Pulmonary artery endothelial cell (primary cell): ENCODE measurements at places on chromosomes 16 and 17.
A peak's percentile ranks its signal among the peaks of the same experiment; 100 is the strongest.

DNA sequence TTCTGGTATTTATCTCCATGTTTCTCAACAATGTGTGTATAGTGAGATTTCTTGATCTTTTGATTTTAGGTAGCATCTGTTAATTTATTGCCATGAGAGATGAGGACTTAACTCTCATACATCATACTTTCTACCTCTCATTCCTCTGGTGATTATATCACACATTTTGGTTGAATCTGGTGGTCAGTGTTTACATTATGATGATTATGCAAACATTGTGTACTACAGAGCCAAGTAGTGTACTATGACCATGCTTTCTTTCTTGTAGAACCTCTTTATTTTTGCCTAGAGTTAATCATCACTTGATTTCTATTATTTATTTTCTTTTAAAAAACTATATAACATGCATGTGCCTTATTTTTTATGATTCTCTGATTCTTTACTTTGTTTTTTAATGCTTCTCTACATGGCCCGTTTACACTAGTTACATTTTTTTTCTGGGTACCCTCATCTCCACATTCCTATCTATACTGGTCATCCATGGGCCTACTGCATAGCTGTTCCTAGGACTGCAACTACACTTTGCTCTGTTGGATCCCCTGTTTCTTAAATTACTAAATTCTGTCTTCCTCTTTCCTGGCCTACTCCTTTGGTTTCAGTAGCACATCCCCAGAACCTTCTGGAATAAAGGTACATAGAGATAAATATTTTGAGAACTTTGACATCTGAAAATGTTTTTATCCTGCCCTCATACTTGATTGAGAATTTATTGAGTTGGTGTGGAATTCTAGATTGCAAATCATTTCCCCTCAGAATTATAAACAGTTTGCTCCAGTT lies 63.0 kb upstream of the LRRC37A3 start:
- no peak for DNase-seq

DNA sequence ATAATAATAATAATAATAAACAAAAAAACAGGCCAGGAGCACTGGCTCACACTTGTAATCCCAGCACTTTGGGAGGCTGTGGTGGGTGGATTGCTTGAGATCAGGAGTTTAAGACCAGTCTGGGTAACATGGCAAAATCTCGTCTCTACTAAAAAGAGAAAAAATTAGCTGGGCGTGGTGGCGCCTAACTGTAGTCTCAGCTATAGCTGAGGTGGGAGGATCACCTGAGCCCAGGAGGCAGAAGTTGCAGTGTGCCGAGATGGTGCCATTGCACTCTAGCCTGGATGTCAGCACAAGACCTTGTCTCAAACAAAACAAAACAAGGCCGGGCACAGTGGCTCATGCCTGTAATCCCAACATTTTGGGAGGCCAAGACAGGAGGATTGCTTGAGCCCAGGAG lies 18.7 kb upstream of the ATP6V0C start:
- DNase-seq: no peak

GRCh38 chr16:85753559-85753958 lies 2.7 kb upstream of the C16orf74 start:
- no peak for DNase-seq

- no peak for DNase-seq
Observed at GRCh38 chr17:65694601-65695000, 133.2 kb upstream of the AXIN2 start.

DNA sequence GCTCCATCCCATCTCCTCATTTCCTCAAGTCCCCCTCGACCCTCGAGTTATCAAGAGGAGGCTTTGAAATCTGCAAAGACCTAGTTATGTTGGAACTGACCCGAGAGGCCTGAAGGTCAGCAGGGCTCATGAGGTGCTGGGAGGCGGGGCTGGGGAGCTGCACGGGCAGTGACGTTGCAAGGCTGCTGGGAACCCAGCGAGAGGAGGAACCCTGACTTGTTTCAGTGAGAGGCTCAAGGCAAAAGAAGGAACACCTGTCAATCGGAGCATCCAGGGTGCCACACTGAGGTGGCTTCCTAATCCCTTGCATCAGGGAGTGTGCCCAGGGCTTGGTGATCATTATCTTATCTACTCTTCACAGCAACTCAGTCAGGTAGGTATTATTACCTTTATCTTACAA lies 86.9 kb downstream of the CDH11 start:
- no peak for DNase-seq

DNA sequence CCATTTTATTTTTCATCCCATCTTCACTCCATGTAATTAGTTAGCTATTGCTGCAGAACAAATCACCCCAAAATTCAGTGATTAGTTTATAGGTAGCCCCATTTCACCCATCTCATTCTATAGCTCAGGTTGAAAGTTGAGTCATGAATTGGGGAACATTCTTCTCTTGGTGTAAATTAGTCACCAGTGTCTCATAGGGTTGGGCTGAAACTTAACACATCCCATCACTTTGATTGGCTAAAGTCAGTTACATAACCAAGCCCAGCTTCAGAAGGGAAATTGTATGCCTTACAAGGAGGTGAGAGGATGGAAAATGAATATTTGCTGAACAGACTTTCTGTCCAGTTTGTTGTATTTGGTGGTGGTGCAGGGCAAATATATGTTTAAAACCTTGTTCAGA lies 477.5 kb downstream of the WWOX start:
- DNase-seq: no peak

DNA sequence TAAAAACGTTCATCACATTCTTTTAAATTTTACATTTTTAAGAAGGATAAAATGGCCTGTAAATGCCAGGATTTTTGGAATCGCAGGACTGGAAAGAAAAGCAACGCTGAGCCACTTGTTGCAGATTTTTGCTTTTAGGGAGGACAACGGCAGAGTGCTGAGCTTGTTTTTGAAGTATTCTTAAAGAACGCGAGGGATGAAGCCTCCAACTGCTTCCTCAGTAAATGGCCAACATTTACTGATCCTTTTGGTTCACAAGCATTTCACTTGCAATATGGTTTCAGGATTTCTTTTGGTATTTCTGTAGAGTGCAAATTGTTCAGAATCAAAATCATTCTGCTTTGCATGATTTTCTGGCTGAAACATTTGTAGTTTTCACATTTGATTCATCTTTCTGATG lies 2.8 kb upstream of the KRT23 start:
- no peak for DNase-seq

DNA sequence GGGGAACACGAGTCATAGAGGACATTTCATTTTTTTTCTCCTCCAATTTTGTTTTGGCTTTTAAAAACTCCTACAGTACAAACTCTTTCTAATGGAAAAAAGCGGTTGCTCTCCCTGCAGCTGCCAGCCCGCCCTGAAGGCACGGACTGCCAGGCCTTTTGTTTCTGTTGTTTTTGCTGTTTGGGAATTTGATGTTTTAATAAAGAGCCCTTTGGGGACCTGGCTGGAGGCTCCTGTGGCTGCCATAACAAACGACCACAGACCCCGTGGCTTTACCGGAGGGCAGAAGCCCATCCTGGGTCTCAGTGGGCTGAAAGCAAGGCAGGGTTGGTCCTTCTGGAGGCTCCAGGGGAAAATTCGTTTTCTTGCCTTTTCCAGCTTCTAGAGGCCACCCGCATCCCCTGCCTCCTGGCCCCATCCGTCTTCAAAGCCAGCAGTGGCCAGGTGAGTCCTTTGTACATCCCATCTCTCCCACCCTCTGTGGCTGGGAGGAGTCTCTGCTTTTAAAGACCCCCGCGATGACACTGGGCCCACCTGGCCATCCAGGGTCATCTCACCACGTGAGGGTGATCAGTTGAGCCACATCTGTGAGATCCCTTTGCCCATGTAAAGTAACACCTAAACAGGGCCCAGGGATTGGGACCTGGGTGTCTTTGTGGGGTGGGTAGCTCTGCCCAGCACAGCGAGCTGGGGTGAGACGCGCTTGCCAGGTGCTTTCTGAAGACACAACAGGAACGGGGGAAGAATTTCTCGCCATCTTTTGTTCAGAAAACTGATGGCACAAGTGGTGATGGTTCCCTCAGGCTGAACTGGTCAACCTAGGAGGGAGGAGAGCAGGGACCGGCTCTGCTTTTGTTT lies 113.9 kb downstream of the BANP start:
- no peak for DNase-seq

GRCh38 chr16:3578610-3579551 lies 1.7 kb upstream of the NLRC3 start:
- no peak for DNase-seq

DNA sequence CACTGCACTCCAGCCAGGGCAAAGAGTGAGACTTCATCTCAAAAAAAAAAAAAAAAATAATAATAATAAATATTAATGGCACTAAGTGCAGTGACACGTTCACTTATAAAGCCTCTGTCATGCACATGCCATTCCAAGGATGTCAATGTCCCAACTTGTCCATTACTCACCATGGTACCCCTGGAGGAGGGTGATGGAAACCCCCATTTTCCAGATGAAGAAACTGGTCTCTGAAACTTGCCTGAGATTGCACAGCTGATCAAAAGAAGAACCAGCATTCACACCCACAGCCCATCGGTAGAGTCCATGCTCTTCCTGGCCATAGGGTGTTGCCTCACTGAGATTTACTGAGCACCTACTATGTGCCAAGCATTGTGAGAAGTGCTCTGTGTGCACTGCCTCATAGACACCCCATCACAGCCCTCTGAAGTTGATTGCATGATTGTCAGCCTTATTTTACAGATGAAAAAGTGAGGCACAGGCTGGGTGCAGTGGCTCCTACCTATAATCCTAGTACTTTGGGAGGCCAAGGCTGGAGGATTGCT lies 123.7 kb downstream of the ABCC1 start:
- no peak for DNase-seq

GRCh38 chr17:67386965-67387551 lies 10.0 kb downstream of the PITPNC1 start:
- no peak for DNase-seq

DNA sequence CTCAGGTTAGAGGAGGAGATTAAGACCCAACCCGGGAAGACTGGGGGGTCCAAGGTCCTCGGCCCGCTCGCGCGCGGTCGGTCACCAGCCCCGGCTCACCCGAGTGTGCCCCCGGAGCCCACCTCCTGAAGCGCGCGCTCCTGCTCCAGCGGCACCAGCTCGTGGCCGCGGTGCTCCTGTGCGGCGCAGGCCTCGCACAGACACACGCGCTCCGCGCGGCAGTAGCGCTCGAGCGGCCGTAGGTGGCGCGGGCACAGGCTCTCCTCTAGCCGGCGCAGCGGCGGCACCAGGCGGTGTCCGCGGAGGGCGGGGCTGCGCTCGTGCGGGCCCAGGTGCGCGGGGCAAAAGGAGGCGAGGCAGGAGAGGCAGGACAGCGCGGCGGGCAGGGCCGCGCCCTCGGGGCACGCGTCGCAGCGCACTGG lies 618 bp downstream of the TRIM47 start:
- DNase-seq: no peak

DNA sequence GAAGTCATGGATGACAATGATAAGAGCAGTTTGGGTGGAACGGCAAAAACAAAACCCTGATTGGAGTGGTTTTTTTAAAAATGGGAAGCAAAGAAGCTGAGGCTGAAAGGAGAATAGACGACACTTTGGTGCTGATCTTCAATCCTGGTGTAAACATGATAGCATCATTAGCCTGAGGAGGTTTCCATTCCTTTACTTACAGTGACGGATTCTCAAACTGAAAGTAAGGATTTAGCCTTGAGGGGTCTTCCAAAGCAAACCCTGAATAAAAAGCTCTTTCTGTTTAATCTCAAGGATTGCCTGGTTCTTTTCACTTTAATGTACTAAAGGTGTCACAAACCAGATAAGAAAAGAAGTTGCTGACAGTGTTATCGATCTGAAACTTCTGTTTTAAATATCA lies 69.3 kb downstream of the KCNJ2 start:
- DNase-seq: no peak

- DNase-seq: no peak
Observed at GRCh38 chr17:61233991-61234750, 165.5 kb upstream of the TBX2 start.

DNA sequence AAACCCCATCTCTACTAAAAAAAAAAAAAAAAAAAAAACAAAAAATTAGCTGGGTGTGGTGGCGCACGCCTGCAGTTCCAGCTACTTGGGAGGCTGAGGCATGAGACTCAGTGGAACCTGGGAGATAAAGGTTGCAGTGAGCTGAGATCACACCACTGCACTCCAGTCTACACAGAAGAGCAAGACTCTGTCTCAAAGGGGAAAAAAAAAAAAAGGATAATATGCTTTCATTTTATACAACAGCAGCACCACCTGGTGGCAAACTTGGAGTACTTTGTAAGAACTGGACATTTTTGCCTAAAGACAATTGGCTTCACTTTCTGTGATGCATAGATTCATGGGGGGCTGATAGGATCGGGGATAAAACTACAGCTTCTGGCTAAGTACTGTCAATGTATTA lies 8.5 kb downstream of the CHTF8 start:
- DNase-seq: no peak

DNA sequence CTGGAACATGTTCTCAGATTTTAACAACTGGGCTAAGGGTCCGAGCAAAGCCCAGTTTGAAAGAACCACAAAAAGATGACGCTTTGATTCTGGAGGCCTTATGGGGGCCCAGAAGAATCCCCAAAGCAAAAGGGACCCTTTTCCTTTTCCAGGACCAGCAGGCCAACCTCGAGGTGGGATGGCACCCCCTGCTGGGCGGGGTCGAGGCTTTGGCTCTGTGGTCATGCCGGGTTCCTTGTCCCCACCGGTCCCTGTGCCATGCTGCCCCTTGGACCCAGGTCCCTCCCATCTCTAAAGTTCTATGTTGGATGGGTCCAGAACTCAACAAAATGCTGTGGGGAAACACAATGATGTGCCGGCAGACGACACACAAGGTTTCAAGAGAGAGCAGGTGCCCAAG lies 30.9 kb downstream of the TMEM204 start:
- DNase-seq: no peak

DNA sequence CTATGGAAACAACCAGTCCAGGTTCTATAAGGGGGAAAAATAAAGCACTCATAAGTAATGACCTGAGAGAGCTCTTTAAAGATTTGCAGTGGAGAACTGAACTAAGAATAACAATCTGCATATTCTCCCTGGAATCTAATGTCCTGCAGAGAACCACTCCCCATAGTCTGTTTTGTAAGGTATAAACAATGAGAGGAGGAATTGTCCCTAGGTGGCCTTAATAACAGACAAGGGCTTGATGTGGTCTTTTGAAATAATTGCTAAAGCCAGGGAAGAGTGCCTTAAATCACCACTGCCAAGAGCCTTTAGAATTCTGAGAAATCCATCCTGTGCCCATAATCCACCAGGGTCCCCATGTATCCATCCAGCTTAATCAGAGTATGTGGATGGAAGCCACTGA lies 106.3 kb downstream of the CDH11 start:
- DNase-seq: no peak

DNA sequence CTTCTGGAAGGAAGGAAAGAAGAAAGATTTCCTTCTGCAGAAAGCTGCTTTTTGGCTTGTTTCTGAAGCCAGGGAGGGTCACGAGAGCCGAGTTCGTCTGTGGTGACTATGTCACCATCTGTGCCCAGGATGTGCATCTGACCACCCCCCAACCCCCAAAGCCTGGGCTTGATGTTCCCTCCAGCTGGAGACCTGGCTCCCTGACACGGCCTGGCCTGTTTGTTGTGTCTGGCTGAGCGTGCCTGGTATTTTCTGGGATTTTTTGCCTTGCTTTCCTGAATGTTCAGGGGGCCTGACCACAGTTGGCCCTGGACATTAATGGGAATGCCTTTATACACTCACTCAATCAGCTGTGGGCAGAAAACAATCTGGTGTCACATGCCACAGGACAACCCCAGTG lies 38.9 kb downstream of the LGALS9 start:
- DNase-seq: no peak

GRCh38 chr17:1635675-1636465 lies 7.2 kb upstream of the SLC43A2 start:
- no peak for DNase-seq

GRCh38 chr16:85384833-85385462 lies 228.2 kb upstream of the GSE1 start:
- no peak for DNase-seq

GRCh38 chr17:2396568-2397246 lies 4.2 kb downstream of the MNT start:
- DNase-seq: peak; percentile 85

GRCh38 chr17:16496820-16497489 lies 5.0 kb upstream of the LRRC75A start:
- DNase-seq: no peak
